ENCODE measurements at places on chromosomes 7 and 10. TPM values are rescaled to one million over a fixed set of nuclear protein-coding genes. Genes with fewer than 3 reads are reported as not detected.

Gene ELAPOR2
- 1.4 TPM for total RNA-seq

Gene ANKRD7
- 0.34 TPM for total RNA-seq

Gene LIPF
- total RNA-seq, result not detected

Gene OR6B1
- not detected for total RNA-seq

Gene OR6V1
- total RNA-seq, result not detected

Gene PARD3
- 0.37 TPM for total RNA-seq

DNA sequence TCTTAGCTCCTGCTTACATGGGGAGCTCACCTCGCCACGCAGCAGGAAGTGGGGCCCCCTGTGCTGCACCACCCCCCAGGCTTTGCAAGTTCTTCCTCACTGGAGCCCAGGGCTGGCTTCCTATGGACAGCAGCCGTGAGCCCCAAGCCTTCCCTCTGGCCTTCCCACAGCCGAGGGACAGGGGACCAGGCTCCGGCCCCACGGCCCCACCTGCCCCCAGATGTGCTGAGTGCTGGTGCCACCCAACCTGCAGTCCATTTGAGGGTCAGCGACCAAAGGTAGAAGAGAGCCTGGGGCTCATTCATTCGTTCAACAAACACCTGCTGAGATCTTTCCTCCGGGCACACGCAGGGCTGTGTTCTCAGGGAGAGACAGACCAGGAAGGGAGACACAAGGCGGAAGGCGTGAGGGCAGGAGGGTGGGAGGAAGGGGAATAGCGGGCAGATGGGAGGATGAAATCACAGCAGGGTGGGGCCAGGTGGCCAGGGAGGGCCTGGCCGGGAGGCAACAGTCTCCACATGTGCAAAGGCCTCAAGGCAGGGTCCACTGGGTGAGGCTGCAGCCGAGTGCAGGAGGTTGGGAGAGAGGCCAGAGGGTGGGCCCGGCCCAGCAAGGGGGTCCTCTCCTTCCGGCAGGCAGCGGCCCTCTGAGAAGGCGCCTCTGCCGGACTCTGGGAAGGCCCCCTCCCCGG is 100.1 kb downstream of the FOXL3 start:
- DNase-seq, result no peak

DNA sequence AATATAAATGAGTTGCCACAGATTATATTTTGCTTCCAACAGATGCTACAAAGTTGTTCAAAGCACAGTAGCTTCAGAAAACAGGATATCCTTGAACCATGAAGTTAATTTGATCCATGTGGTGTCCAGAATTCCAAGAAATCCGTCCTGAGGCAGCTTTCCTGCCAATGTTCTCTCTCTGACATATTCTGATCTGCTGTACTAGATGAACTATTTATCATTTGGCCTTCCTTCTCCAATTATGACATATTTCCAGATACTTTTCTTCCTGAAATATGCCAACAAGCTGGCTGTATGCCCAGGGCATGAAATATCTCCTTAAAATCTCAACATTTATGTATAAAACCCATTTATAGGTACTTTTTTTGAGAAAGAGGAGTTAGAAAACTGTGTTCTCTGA is 141.1 kb downstream of the SPAG6 start:
- DNase-seq, result no peak

- DNase-seq, result no peak
Observed at GRCh38 chr10:60979667-60980104, 35.7 kb upstream of the RHOBTB1 start.

GRCh38 chr10:130017631-130018022 is 53.6 kb upstream of the EBF3 start:
- DNase-seq, result no peak

DNA sequence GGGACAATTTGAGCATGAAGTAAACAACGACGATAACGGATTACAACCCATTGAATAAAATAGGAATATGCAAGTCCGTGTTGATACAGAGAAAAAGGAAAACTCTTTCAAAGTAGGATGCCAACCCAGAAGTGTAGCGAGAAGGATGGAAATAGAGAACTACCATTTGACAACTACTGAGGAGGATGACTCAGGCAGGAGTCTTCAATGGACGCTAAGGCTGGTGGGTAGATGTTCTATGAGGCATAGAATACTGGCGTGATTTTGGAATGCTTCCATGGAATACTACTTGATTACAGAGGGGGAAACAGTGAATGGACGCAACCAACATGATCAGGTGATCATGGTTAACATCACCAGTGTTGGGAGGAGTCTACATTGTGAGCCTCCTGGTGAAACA is 828 bp upstream of the CFAP70 start:
- DNase-seq, result no peak

- DNase-seq, result no peak
Observed at GRCh38 chr10:87618566-87619423, 40.9 kb upstream of the PAPSS2 start.

All from activated T-cell treated with anti-CD3 and anti-CD28 coated beads, Interleukin-2, amount 50 U/mL, for 4 hours (primary cell).